Thoracic aorta (tissue), 2 donors: ENCODE measurements at places on chromosomes 12 and 14. TPM values are rescaled to one million over a fixed set of nuclear protein-coding genes. Genes with fewer than 3 reads are reported as not detected.

The GLIPR1L1 gene
- total RNA-seq: not detected

The EFCAB11 gene
- 8.9 TPM for total RNA-seq

The EEA1 gene
- 19.1 TPM for total RNA-seq

DNA sequence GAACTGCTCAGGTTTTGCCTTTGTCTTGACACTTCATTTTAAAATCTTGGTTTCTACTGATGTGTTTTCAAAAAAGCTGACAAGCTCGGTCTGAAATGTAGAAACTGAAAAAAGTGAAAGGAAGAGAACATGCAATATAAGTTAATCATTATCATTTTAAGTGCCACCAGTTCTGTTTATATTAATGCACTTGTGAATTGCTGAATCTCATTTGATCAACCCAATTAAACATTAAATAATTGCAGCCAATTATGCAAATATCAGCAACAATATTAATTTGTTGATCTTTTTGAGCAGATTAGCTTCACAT lies 133.8 kb downstream of the BCAT1 start:
- DNase-seq: no peak
